ENCODE measurements at places on chromosomes 5 and 9. TPM values are rescaled to one million over a fixed set of nuclear protein-coding genes. Genes with fewer than 3 reads are reported as not detected.

GRCh38 chr9:104091708-104092107, 2.4 kb upstream of the SMC2 start:
- DNase-seq: no peak

- DNase-seq: no peak
Measured at GRCh38 chr5:31377274-31377946, 154.5 kb downstream of the DROSHA start.

DNA sequence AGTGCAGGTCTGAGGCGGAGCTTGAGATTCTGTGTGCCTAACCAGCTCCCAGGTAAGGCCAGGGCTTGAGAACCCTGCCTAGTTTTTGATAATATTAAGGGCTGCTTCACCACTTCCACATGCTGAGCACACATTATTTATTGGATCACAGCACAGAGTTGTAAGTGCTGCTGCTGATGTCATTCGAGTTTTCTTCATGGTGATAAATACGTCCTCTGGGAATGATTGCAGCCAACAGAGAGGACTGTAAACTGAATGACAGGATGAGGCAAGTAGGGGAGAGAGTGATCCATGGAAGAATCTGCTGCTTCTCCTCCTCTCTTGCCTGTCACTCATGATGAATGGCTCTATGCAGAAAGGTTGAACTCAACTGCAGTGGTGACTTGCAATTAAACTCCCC, 77.9 kb upstream of the VPS13A start:
- no peak for DNase-seq

- no peak for DNase-seq
Measured at GRCh38 chr9:91099436-91099835, 262.3 kb downstream of the AUH start.

Gene OMD
- total RNA-seq: 122 TPM

Data from omental fat pad (tissue), 4 donors.